ENCODE measurements at places on chromosomes 4 and X.

DNA sequence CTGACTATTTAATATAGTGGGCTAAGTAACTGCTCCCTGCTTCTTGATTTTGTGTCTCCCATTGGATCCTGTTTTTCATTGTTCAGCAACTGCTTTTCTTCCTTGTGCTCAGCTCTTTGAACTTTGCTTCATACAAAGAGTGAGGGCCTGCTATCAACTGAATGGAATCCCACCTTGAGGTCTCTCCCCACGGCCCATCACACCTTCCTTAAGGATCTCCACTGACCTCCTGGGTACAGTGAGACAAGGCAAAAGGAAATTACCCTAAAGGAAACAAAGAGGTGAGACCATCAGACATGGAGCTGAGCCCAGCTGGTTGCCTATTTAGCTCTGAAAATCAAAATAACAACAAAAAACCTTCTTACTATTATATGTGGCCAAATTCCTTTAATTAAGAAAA, 91.3 kb upstream of the RPL34 start:
- no peak for DNase-seq

DNA sequence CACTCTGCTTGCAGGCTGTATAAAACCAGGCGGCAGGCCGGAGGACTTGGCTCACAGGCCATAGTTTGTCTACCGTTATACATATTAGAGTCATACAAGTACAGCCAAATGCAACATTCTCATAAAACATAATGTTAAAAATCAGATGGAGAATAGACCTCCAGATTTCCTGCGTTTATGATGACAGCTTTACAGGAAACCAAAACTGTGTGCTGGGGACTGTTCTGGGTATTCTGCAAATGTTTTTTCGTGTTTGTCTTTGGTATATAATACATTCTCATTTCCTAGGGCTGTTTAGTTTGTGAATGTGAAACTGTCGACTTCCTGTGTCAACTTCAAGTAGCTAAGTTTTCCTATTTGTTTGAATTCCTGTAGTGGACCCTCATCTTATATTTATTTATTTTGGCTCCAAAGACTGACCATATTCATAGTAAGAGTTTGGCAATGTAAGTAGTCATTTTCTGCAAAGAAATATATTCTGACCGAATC, 79.5 kb upstream of the FAM9C start:
- DNase-seq, result no peak

DNA sequence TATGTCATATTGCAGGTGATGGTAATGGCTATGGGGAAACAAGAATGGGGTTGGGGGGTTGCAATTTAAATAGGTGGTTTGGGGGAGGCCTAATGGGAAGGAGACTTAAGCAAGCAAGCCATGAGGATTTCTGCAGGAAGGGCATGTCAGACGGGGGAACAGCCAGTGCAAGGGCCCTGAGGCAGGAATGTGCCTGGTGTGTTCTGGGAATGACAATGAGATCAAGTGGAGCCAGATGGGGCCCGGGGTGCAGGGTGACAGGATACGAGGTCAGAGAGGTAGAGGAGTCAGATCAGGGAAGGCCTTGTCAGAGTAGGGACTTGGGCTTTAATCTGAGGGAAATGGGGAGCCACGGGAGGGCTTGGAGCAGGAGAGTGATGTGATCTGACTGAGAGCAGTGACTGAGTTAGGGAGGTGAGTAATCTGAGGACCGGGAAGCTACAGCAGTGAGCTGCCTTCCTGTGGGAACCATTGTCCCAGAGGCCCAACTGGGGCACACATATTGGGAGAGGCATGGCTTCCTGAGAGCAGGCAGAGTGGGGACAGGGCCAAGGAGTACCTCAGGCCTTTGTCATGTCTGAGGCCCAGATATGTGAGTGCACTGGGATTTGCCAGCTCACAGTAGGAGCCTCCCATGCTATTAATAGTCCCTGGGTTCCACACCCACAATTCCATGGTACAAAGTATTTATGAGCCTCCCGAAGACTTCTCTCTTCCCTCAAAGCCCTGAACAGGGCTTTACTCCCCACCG, 139.8 kb downstream of the BCOR start:
- peak; percentile 14 for DNase-seq

GRCh38 chr4:40686081-40686913, 56.6 kb upstream of the RBM47 start:
- no peak for DNase-seq

- no peak for DNase-seq
These were observed 117.9 kb downstream of the COL25A1 start for GRCh38 chr4:109184491-109184961.

DNA sequence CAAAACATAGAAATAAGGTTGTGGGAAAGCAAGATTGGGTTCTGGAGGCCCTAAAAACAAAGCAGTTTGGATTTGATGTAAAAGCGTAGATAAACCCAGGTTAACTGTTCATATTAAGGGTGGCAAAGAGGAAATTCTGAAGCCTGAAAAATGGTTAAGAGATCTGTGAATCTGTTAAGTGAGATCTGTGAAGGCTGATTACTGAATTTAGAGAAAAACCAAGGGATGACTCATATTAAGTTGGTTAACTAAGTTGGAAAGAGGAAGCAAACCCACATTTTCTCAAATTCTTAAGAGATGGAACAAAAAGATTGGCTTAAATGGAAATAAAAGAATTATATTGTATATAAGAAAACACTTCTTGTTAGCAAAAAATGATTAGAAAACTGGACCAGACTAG, 22.8 kb downstream of the GPAT3 start:
- no peak for DNase-seq

DNA sequence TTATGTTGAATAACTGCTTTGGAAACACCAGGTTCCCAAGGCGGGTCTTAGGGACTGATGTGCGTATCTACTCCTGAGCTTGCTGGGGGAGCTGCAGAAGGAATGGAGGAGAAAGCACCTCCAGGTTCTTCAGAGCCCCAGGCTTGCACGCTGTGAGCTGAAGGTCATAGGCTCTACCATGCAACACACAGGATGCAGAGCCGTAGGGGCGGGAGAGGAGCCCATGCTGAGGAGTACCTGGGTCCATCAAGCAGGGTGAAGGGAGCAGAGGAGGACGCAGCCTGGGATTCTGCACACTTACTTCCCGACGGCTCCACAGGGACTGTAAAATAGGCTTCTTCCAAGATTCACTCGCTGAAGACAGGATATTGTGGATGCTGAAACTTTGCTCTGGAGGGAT, 426.5 kb upstream of the FRG1 start:
- no peak for DNase-seq

GRCh38 chrX:119684916-119685224, 8.1 kb downstream of the SEPTIN6 start:
- DNase-seq, result no peak

- no peak for DNase-seq
These were observed 15.4 kb upstream of the MSANTD1 start for GRCh38 chr4:3233391-3234071.

GRCh38 chr4:85818700-85819099, 343.8 kb downstream of the ARHGAP24 start:
- no peak for DNase-seq

DNA sequence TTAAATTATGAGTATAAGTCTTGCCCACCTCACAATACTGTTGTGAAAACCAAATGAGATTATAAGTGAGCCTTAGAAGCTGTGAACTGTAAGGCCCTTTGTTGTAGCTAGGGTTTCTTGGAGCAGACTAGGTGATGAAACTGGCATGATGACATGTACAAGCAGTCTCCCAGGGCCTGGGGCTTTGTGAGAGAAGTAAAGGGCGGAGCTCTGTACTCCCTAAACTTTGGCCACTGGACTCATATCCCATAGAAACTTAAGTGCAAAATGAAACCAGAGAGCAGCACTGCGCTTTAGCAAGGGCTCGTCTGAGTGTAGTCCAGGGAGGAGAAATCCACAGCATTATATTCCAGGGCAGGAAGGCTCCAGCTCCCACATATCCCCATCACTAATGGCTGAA, 385.6 kb upstream of the FGF16 start:
- DNase-seq, result no peak

DNA sequence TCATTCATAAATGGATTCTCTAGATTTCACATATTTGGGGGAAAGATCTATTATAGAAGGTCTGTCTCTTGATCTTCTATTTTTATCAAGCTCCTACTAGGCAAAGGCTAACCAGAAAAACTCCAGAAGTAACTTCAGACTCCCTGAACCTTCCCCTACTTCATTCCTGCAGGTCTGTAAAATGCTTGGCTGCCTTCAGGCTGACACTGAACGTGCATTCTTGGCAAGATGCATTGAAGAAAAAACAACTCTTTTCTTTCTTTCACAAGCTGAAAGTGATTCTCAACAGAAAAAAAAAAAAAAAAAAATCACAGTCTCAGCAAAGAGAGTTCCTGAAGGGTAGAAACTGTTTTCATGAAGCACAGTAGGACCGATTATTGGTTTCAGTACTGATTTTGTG, 12.7 kb downstream of the OPHN1 start:
- DNase-seq, result no peak

GRCh38 chr4:77624213-77624612, 18.6 kb downstream of the CXCL13 start:
- no peak for DNase-seq

GRCh38 chr4:101366331-101366730, 19.0 kb upstream of the PPP3CA start:
- no peak for DNase-seq

DNA sequence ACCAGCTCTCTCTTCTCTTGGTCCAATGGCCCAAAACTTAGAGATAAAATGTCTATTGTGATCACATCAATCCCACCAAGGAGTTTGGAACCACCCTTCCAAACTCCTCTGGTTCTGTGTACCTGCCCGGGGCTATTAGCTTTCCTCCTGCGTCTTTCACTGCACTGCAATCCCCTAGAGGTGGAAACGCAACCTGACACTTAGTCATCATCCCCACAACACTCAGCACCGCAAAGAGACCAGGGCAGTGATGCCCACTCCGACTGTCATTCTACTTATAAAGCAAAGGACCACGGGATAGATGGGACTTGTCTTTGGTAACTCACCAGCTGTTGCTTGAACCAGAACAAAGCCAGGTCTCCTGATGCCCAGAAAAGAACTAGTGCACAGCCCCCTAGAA, 22.0 kb downstream of the AFAP1 start:
- DNase-seq, result no peak

GRCh38 chrX:55014897-55015299, 14.7 kb downstream of the APEX2 start:
- DNase-seq, result no peak

GRCh38 chr4:62118558-62118957, 918.4 kb downstream of the ADGRL3 start:
- no peak for DNase-seq

Measured in skeletal muscle cell (primary cell).